Aorta (tissue), 5 donors: ENCODE measurements at places on chromosomes 11 and 22. TPM values are rescaled to one million over a fixed set of nuclear protein-coding genes. Genes with fewer than 3 reads are reported as not detected.

DNA sequence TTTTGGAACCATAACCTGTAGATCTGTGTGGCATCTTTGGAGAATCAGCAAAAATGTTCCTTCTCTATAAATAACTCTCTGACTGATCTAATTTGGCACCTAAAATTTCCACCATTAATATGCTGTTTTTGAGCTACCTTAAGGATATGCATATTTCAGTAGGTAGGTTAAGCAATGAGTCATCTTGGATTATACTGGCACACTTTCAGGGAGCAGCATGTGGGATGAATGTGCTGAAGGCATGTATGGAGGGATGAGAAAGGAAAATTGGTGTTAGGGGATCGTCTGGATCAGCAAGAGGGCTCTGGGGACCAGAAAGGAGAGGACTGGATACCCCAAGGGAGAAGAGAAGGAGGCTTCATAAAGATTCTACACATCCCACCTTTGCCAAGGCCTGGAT, 44.6 kb upstream of the ELF5 start:
- H3K36me3 ChIP-seq, result no peaks in the 10 kb centered on the region
- no peak overlapping the region for H3K27ac ChIP-seq
- no peak for DNase-seq
- no peaks in the 10 kb centered on the region for H3K27me3 ChIP-seq
- no peak overlapping the region for H3K4me3 ChIP-seq
- H3K4me1 ChIP-seq, result no peaks in the 10 kb centered on the region

- no peak overlapping the region for H3K4me3 ChIP-seq
- no peaks in the 10 kb centered on the region for H3K4me1 ChIP-seq
- H3K36me3 ChIP-seq, result no peaks in the 10 kb centered on the region
- no peak overlapping the region for H3K27ac ChIP-seq
- DNase-seq, result no peak
These were observed 176.4 kb downstream of the DSCAML1 start for GRCh38 chr11:117620659-117621058.

- no peaks in the 10 kb centered on the region for H3K4me1 ChIP-seq
- H3K27me3 ChIP-seq, result no peaks in the 10 kb centered on the region
- no peak for DNase-seq
- H3K36me3 ChIP-seq, result no peaks in the 10 kb centered on the region
- H3K27ac ChIP-seq, result no peak overlapping the region
These were observed 22.7 kb upstream of the BDNF start for GRCh38 chr11:27722953-27723344.

DNA sequence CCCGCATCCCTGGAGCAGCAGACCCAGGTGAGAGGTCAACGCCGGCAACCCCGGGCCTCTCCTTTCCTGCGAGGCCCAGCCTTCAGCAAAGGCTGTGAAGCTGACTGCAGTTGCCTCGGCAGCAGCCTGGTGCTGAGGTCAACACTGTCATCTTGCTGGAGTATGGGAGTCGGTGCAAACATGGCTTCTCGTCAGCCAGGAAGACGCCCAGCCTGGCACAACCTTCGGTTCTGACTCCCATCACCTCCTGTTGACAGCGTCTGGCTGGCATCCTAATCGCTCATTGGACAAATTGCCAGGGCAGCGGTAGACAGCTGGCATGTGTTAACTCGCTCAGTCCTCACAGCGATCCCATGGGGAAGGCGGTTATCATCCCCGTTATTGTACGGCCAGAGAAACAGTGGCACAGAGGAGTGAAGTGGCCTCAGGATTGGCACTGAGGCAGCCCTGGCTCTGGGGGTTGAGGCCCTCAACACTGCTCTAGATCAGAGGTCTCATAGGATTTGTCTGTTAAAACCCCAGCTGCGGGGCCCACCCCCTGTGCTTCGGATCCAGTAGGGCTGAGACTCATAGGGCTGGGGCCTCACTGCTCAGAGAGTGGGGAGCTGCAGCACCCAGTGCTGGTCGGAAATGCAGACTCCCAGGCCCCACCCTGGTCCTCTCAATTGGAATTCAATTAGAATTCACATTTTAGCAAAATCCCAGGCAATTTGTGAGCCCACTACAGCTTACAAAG, 39.3 kb upstream of the TP53I11 start:
- H3K27ac ChIP-seq, result no peak overlapping the region
- H3K4me1 ChIP-seq, result no peaks in the 10 kb centered on the region
- H3K36me3 ChIP-seq, result no peaks in the 10 kb centered on the region
- DNase-seq, result no peak
- H3K4me3 ChIP-seq, result no peak overlapping the region
- H3K27me3 ChIP-seq, result no peaks in the 10 kb centered on the region

DNA sequence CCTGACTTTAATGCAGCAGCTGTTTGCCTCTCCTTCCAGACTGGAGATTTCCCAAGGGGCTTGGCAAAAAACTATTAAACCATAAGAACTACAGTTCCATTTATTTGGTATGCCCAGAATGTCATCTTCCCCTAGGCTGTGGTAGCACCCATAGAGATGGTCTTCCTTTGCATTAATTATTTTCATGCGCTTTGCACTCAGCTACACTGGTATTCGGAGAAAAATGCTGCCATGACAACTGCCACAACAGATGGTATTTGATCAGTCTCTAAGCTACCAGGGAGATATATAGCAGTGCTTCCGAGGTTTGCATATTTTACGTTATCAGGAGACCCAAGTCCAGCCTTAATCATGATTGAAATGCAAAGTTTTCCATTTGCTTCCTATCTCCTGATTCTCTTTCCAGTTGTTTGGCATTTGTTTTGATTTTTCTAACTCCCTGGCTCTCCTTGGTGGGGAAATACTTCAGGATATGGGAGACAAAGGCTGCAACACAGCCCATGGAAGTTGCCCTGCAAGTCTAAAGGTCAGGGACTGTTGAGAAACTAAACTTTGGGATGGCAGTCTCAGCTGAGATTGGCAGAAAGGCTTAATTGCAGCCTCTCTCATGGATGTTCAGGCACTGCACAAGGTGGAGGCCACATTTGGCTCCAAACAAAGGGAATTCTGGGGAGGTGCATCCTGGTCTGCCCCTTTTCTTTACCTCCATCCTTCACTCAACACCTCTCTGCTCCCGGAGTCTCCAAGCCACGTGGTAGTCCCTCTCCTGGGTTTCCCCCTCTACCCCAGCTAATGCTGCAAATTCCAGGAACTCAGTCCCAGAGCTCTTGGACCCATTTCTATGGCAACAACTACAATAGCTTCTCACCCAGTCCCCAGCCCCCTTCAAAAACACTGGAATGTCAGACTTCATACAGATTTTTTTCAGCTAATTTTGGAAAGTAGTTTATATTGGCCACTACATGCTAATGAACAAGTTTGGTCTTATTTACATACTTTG, 151.8 kb downstream of the NAV2 start:
- H3K27me3 ChIP-seq, result no peaks in the 10 kb centered on the region
- no peak for DNase-seq
- H3K4me3 ChIP-seq, result no peak overlapping the region
- peaks cover 25% of the 10 kb centered on the region for H3K4me1 ChIP-seq

DNA sequence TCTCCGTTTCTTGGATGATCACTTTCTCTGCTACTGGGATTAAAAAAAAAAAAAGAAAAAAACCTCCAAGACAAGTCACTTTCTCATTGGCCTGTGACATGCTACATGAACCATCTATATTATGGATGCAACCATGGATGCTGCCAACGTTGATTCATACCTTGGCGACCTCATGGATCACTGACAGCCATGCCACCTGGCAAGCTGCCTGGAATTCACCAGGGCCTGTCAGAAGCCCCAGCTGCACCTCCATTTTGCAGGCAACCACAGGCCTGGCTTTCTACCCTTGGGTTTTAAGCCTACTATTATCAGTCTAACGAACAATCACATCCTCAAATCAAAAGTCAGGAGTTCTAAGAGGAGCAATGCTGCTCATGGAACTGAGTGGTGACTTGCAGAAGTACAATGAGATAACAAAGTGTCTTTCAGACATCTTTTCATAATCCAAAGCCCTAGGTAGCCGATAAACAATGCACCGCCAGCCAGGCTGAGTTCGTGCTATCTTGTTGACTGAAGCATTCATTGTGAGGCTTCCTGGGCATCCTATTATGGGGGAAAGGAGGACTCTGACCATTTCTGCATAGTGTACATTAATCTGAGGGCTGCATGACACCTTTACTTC, 48.0 kb upstream of the CADM1 start:
- H3K4me3 ChIP-seq, result no peak overlapping the region
- no peak overlapping the region for H3K27ac ChIP-seq
- DNase-seq, result no peak
- H3K36me3 ChIP-seq, result no peaks in the 10 kb centered on the region
- no peaks in the 10 kb centered on the region for H3K27me3 ChIP-seq

DNA sequence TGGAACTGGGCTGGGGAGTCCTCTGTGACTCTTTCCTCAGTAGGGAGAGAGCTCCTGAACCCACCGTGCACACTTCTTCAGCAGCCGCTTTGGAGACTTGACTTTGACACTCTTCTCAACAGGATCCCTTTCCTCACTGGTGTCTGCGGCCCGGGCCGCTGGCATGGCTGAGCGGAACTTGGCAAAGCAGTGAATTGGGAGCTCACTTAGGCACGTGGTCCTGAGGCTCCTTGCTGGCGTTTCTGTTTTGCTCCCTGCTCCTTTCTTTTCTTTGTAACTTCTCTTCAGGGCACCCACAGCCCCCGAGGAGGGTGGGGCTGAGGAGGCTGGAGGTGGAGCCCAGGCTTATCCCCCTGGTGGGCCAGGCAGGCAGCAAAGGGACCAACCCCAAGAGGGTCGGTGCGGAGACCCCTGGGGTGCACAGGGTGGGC, 8.4 kb upstream of the KCNQ1OT1 start:
- H3K4me3 ChIP-seq, result no peak overlapping the region
- H3K36me3 ChIP-seq, result no peaks in the 10 kb centered on the region
- H3K27ac ChIP-seq, result no peak overlapping the region
- no peaks in the 10 kb centered on the region for H3K4me1 ChIP-seq
- H3K27me3 ChIP-seq, result no peaks in the 10 kb centered on the region
- peak; percentile 85 for DNase-seq

DNA sequence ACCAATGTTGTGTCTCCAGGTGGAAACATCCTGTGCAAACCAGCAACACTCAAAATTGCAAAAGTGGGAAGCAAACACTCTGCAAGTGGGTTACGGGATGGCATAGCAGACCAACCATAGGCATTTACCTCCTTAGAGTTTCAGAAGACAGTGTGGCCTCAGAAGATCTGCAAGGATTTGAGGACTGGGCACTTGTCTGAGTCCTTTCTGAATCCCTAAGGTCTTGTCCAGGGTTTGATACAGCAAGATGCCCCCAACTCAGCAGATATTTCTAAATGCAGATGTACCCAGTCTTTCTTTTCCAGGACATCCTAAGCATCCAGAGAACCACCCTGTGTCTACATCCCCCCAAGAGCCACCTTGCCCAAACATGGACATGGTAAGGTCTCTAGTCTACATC, 51.7 kb upstream of the SHANK2 start:
- no peak for DNase-seq
- H3K27ac ChIP-seq, result no peak overlapping the region
- H3K4me3 ChIP-seq, result no peak overlapping the region
- no peaks in the 10 kb centered on the region for H3K27me3 ChIP-seq
- H3K4me1 ChIP-seq, result no peaks in the 10 kb centered on the region

Gene FAM83F
- polyA plus RNA-seq, result 0.88 TPM

Gene PRR33
- not detected for polyA plus RNA-seq

Gene AGBL2
- polyA plus RNA-seq, result not detected

Gene CD3D
- 3.3 TPM for polyA plus RNA-seq

Gene CLDN5
- 4.5 TPM for polyA plus RNA-seq

Gene KCNJ4
- polyA plus RNA-seq, result not detected

Gene ART1
- not detected for polyA plus RNA-seq
